ENCODE measurements at places on chromosomes 5 and 9.

DNA sequence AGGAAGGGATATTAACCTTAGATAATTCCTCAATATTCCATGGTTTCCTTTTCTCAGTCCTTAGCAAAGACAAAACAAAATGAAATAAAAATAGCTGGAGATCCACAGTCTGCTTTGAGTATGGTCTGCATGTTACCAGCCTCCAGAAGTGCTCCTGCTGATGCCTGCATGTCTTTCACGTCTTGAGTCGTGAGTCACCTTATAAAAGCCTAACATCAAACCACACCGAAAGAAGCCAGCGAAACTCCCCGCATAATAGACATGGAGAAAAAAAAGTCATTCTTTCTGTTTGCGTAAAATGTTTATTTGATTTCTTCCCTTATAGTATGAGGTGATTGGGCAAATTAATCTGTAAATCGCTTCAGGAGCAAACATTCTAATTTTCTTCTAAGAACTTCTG is 380.5 kb downstream of the SLCO4C1 start:
- DNase-seq = no peak

GRCh38 chr5:74017786-74018211 is 391.8 kb downstream of the ARHGEF28 start:
- DNase-seq = no peak

DNA sequence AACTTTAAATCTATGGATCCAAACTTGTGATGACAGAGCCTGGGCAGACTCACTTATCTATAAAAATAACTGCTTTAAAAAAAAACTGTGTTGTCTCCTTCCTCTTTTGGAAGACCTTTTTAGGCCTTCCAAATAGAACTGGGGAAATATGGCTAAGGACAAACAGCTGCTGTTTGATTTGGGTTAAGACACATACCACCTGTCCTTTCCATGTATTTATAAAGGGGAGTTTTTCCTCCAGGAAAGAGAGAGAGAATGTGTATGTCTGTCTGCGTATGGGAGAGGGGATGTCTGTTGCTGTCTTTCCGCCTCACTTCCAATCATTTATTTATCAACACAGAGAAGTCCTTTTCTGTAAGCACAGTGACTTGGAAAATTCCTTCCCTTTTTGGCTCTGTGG is 2.8 kb downstream of the ARHGEF37 start:
- DNase-seq = no peak

GRCh38 chr9:78745331-78745730 is 448.4 kb downstream of the PSAT1 start:
- no peak for DNase-seq

DNA sequence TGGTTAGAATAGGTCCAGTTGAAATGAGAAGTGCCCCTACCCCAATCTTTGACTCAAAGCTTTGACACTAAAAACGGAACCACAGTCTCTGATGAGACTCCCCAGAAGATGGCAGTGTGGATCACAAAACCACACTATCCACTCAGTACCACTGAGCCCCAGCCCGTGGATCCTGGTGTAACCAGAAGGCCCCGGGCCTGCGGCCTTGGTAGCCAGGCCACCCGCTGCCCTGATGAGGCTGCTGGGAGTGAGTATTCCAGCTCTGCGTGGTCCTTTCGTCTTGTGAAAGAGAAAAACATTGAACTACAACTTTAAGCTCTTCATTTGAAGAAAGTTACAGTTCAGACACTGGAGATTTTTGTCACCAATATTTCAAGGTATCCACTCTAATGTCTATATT is 42.2 kb upstream of the FBP1 start:
- no peak for DNase-seq

GRCh38 chr5:97888439-97888838 is 705.4 kb upstream of the RIOK2 start:
- DNase-seq = no peak

- no peak for DNase-seq
These were observed 798 bp downstream of the MEGF9 start for GRCh38 chr9:120713257-120714087.

GRCh38 chr5:54533541-54534190 is 16.1 kb downstream of the SNX18 start:
- no peak for DNase-seq

DNA sequence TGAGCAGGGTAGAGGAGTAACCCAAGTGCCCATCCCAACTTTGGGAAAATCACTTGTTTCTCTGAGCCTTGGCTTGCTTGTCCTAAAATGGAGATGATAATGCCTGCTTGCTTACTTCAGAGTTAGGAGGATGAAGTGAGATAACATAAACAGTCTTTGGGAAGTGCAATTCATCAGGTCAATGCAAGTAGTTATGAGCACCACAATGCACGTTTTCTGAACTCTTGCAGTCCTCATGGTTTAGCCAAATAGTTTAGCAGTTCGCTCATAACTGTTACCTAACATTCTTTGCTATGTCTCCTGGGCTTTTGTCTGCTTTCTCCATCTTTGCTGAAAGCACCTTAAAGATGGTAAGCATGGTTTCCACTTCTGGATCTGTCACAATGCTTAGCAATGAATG is 270.0 kb downstream of the ADAMTSL1 start:
- DNase-seq = no peak

- DNase-seq = no peak
These were observed 108.6 kb upstream of the MINAR2 start for GRCh38 chr5:129639331-129639730.

DNA sequence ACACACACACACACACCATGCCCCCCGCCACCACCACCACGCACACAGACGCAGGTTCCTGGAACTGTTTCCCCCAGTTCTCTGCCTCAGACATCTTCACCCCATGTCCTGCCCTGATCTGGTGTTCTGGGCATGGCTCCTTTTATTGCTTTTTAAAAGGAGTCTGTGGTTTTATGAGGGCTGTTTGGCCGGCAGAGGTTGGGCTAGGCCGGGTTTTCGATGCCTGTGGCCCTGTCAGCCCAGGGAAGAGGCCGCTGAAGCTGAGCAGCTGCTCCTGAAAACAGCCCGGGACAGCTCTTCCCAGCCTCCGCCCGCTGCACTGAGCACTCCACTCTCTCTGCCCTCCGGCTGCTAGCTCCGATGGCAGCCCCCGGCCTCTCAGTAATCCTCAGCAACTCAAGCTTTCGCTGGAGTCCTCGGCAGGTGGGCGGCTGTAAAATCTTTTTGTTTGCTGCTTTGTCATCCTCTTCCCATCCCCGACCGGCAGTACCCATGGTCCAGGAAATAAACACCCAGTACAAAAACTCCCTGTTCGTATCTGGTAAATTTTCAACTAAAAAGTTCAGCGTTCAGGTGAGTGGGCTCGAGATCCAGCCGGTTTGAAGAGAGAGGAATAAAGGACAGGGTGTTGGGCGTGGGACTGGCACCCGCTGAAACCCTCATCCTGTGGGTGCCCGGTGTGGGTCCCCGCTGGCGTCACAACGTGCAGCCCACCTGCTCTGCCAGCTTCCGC is 103.0 kb upstream of the ERCC6L2 start:
- no peak for DNase-seq

DNA sequence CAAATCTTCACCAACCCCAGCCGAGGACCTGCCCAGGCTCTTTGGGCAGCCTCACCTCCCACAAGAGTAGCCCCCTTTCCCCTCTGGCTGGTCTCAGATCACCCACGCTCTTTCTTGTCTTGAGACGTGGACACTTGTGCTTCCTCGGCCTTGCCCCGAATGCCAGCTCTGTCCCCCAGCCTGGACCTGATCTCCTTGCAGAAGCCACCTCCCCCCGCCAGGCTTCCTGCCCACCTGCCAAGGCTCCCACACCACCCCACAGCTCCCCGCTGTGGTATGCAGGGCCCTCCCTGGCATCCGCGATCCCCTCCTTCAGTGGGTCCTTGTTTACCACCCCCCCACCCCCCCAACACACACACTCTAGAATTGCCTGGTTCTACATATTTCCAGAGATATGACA is 133.7 kb downstream of the ROR2 start:
- DNase-seq = no peak

- no peak for DNase-seq
These were observed 4.5 kb upstream of the POU4F3 start for GRCh38 chr5:146334074-146334533.

- no peak for DNase-seq
These were observed 390.6 kb downstream of the DNAH5 start for GRCh38 chr5:13553896-13554295.

- no peak for DNase-seq
These were observed 72.8 kb upstream of the PARP8 start for GRCh38 chr5:50593681-50594080.

DNA sequence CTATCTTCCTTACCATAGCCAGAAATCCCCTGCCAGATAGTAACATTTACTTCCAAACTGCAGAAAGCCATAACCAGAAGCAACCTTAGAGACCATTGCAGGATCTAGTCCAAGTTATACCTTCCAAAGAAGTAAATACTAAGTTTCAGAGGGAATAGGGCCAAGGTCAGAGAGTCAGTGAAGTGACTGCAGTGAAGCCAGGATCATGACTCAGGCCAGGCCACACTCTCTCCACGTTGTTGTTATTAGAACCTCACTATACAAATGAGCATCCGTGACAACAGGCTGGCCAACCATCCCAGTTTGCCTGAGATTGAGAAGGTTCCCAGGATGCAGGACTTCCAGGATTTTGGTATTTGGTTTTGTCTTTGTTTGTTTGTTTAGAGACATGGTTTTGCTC is 11.3 kb downstream of the ERAP1 start:
- no peak for DNase-seq

GRCh38 chr5:18244309-18244708 is 610.0 kb downstream of the TAF11L14 start:
- no peak for DNase-seq

- no peak for DNase-seq
These were observed 4.6 kb downstream of the BASP1 start for GRCh38 chr5:17221843-17222636.

GRCh38 chr9:3458806-3459475 is 66.9 kb downstream of the RFX3 start:
- no peak for DNase-seq

DNA sequence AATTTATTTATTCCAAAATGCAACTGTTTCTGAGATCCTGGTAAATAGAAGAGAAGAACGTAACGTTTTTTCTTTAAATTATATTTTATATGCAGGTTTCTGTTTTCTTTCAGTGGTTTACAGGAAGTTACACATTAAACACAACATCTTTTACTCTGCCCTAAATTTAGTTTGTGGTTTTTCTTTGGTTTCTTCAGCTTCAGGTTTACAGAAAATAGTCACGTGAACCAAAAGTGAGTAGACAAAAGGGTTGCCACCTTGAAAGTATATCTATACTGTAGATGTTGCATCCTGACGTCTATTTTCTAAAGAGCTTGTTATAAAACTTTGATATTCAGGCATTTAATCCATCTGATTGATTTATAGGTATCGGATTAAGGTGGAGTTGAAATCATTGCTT is 1236.6 kb downstream of the MAT2B start:
- no peak for DNase-seq

- no peak for DNase-seq
These were observed 13.6 kb downstream of the CMBL start for GRCh38 chr5:10293907-10294662.

DNA sequence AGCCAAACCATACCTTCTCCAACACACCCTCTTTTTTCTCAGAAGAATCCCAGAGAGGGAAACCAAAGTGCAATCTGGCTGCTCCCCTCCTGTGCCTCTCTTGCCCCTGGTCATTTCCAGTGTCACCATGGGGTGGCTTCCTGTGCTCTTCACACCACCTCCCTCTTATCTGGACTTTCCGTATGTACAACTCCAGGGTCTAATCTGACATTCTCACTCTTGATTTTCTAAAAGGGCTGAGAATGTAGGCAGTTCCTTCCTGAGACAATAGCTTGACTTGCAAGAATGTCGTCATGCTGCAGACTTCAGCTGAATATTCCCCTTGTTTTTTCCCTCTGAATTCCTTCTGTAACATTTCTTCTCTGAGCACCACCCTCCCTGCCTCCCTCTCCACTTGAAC is 110.2 kb downstream of the FBXL7 start:
- DNase-seq = no peak

GRCh38 chr9:712643-713042 is 128.9 kb upstream of the DMRT1 start:
- no peak for DNase-seq

DNA sequence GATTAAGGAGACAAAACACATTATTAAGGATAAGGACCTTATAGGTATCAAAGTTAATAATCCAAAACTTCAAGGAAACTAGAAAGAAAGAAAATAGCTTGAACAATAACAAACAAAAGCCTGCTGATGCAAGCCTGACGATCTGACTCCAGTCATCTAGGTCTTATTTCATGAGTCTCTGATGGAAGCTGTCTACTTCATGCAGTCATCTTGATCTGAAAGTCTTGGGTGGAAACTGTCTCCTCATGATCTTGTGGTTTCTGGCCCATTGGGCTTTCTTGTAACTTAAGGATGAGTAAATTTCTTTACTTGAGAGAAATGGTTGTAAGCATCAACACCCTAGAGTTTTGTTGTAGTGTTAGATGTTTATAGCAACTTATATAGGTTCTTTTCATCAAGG is 20.6 kb upstream of the PSIP1 start:
- no peak for DNase-seq

DNA sequence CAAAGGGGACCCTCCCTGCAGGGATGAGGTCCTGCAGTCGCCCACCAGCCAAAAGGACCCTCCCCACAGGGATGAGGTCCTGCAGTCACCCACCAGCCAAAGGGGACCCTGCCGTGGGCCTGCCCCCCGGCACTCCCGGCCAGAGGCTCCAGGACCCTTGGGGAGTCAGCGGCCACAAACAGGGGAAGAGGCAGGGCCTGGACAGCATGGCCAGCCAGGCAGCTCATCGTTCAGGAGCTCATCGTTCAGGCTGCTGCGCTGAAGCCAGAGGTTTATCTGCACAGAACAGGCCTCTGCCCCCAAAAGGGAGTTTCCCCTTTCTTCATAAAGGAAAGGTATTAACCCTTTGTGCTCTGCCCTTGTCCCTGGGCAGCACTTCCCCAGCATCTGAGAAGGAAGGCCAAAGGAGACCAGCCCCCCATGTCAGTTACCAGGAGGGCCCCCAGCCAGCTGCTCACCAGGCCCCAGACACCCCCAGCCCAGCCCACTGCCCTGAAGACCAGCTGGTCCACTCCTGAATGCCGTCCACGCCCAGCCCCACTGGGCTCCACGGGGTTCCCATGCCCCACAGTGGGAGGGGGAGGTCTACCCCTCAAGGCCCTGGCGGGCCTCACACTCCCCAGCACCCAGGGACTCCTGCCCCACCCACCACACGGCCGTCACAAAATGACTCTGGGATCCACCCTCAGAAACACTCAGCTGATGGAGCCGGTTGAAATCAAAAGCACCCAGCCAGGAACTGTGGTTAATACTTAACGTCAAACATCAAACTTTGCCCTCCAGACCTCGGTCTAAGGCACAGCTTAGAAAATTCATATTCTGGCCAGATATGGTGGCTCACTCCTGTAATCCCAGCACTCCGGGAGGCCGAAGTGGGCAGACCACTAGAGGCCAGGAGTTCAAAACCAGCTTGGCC is 6.3 kb downstream of the SLC12A7 start:
- DNase-seq = no peak
